ENCODE measurements at places on chromosomes 12 and 14.

DNA sequence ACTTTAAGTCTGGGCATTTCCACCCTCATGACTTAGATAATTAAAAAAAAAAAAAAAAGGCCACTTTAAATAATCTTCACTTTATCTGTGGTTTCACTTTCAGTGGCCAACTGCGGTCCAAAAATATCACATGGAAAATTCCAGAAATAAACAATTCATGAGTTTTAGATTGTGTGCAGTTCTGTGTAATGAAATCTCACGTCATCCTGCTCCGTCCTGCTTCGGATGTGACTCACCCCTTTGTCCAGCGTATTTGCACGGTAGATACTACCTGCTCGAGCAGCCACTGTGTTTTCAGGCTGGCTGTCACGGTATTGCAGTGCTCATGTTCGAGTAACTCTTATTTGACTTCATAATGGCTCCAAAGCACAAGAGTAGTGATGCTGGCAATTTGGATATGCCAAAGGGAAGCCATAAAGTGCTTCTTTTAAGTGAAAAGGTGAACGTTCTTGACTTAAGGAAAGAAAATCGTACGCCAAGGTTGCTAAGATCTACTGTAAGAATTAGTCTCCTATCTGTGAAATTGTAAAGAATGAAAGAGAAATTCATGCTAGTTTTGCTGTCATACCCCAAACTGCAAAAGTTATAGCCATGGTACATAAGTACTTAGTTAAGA is 2.4 kb downstream of the E2F7 start:
- no peak for DNase-seq

DNA sequence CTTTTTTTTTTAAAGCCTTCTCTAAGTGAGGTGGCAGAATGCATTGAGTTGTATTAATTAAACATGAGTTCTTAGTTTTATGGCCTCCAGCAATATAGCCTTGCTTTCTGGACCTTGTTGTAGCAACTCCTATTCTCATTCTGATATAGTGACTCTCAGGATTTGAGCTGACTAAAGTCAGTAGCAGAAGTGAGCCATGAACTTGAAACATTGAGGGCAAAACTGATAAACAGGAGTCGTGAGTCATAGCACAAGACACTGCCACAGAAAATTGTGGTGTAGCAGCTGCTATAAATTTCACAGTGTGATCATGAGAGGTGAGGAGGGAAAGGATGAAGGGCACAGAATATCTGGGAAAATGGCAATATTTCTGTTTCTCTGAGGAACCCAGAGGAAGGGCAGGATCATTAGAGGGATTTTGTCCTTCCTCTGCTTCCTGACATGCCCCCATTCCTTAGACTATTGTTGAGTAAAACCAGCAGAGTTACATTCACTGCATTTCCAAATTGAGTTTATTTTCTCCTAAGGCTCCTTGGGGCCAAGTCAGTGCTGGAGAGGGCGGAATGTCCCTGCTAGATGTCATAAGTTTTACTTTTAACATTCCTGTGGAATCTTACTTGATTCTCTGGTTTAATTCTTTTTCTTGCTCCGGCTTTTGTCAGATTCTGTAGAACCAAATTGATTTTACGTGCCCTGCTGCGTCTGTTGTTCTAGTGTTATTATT is 7.5 kb downstream of the KLRG1 start:
- DNase-seq = no peak

DNA sequence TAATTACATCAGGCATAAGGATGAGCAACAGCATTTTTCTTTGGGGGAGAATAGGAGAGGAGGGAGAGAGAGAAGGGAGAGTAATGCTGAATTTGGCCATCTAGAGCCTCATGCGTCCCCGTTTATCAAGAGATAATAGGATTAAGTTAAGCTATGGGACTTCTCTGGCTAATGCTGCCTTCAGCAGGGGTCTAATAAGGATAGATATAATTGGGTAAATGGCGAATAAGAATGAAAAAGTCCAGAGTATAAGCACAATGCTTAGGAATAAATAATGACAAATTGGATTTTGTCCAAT is 470.0 kb downstream of the EGLN3 start:
- DNase-seq = no peak

- DNase-seq = no peak
Observed at GRCh38 chr14:105887692-105888091, 361.3 kb downstream of the TMEM121 start.

- DNase-seq = no peak
Observed at GRCh38 chr12:49632986-49633702, 9.8 kb downstream of the PRPF40B start.

GRCh38 chr12:118061873-118062843 is 1.2 kb upstream of the WSB2 start:
- DNase-seq = no peak

DNA sequence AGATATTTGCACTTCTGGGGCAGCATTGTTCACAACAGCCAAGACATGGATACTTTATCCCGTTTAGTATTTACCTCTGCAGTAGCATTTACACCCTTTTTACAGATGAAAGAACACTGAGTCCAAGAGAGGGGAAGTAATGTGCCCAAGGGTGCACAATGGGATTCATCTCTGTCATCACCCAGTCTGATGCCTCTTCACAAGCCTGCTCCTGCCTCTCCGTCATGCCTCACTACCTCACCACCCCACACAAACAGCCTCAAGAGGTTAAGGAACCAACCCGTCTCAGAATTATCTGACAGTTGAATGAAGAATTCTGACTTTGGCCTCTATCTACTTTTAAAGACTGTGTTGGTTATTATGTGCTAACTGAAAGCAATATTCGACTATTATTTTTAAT is 368.4 kb downstream of the ATP23 start:
- no peak for DNase-seq

- DNase-seq = no peak
Observed at GRCh38 chr12:132268674-132269073, 60.7 kb downstream of the GALNT9 start.

DNA sequence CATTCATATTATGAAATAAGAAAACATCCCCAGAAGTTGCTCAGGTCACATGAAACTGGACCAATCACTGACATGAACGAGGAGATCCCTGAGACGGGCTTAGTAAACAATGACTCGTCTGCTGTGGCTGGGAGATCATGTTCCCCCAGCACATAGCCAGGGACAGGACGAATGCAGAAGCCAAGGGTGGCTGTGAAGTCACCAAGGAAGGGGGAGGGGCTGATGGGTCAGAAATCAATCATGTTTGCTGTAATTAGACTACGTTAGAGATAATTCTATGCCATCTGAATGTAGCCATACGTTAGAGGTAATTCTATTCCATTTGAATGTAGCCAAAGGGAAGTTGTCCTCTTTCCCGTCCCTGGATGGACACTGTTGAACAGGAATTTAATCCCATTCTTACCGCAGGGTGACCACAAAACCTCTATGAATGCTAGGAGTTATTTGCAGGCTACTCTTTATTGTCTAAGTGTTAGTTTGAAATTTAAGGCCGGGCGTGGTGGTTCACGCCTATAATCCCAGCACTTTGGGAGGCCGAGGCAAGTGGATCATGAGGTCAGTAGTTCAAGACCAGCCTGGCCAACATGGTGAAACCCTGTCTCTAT is 332.9 kb downstream of the TMEM132D start:
- DNase-seq = no peak

DNA sequence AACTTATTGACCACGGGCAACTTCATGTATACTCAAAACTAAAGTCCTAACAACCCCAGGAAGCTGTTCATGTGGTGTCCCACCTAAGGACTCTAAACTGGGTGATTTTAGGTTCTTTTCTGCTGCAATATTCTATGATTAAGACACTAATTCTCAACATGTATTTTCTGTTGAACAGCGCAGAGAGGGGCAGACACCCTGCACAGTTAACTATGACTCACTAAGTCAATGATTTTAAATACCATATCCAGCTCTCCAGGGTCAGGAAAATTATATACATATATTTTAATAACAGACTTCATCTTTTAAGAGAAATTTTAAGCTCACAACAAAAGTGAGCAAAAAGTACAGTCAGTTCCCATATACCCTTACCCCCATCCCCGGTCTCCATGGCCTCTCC is 85.0 kb downstream of the FOXN3 start:
- no peak for DNase-seq

DNA sequence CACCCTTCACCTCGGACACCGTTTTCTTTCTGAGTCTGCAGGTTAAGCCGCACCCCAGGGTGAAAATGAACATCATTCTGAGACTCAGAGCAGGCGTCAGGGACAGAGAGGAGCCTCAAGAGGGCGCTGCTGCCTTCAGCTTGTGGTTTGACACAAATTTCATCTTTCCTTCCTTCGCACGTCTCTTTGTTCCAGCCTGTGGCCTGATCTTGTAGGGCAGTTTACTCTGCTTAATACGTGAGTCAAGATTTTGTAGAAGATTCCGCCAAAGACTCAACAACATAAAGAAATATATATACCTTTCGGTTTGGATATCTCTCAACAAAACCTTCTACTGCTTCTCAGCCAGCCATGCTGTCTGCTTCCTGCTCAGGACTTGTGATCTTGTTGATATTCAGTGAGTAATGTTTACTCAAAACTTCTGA is 329.3 kb upstream of the OR4E1 start:
- peak; percentile 61 for DNase-seq

DNA sequence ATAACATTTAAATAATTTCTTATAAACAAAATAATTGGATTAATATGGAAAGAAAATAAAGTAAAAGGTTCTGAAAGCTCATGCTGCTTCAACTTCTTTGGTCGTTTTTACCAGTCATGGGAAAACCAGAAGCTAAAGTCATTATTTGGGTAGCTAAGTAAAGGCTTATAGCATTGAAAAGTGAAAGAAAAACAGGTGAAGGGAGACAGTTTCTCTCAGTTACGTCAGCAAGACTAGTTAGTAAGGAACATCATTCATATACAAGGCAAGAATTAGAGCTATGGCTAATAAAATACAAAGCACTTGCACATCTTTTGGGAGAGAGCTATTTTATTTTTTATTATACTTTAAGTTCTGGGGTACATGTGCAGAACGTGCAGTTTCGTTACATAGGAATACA is 170.3 kb upstream of the SYT10 start:
- DNase-seq = no peak

DNA sequence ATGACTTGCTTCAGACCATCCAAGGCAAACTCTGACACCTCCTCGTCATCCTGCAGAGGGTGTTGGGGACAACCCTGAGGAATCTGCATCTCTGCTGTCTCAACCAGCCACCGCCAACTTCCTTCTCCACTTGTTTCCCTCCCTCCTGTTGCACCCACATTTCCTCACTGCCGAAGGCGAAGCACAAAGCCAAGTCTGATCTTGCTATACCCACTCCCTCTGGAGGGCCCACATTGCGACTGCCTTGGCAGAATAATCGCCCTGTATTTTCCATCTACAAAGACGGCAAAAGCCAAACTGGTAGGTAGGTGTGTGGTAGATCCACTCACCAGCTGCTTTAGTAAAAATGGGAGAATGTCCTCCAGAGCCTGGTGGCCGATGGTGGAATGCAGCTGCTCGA is 21.8 kb upstream of the RAB35 start:
- no peak for DNase-seq

DNA sequence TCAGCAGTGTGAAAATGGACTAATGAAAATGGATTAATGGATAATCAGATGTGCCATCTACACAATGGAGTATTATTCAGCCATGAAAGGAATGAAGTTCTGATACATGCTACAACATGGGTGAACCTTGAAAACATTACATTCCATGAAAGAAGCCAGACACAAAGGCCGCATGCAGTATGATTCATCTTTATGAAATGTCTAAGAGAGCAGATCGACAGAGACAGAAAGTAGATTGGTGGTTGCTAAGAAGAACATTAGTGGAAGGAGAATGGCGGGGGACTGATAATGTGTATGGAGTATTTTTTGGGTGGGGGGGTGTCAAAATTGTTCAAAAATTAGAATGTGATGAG is 47.3 kb downstream of the PRKAB1 start:
- DNase-seq = no peak

DNA sequence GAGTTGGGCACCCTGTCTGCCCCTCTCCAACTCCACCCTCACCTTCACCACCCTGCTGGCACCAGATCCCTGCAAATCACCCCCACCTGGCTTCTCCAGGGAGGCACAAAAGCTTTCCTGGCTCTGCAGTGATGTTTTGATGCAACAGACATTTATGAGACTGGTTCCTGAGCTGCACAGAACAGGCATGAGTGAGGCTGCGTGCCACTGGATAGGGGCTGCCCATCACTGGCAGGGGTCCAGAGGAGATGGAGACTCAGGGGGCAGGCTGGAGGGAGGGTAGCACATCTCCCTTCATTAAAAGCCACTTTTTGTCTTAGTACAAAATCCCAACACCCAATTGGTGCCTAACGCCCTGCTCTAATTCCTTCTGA is 17.3 kb upstream of the ZDHHC22 start:
- no peak for DNase-seq

- DNase-seq = no peak
Observed at GRCh38 chr12:124487066-124487833, 80.2 kb downstream of the NCOR2 start.

DNA sequence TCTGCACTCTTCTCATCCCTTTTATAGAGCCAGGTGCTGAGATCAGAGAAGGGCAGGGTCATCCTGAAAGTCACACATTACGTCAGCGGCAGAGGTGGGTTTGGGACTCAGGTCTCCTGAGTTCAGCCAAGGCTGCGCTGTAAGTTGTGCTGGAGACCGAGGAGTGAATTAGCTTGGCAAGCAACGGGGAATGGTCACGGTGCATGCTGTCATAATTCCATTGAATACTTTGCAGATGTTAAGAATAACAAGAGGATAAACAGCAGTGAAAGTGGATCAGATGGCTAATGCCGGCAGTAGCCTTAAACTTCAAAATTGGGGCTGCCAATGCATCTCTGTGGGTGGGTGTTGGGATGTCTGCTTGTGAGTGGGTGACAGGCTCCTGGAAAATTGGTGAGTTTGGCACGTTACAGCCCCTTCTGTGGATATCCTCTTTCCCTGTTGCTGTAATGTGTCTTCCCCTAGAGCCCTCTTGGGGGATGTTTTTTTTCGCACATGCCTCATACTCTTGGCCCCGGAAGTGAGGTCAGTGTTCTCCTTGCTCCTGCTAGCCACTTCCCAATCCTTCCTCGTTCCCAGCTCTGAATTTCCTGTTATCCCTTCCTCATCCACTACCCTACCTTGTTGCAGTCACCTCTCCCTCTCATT is 287.1 kb upstream of the SRRM4 start:
- DNase-seq = no peak

DNA sequence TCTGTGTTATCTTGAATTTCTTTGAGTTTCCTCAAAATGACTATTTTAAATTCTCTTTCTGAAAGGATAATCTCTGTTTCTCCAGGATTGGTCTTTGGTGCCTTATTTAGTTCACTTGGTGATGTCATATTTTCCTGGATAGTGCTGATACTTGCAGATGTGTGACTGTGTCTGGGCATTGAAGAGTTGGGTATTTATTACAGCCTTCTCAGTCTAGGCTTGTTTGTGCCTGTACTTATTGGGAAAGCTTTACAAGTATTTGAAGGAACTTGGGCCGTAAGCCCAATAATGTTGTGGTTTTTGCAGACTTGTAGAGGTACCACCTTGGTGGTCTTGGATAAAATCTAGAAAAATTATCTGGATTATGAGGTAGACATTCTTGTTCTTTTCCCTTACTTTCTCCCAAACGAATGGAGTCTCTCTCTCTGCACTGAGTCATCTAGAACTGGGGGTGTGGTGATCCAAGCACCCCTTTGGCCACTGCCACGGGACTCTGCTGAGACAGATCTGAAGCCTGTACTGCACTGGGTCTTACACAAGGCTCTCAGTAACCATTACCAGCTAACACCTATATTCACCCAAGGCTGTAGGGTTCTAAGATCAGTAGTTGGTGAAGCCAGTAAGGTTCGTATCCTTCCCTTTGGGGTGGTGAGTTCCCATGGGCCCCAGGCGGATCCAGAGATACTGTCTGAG is 703.7 kb upstream of the MGAT4C start:
- no peak for DNase-seq

All from activated naive CD4-positive, alpha-beta T cell (primary cell).